Pancreas (tissue), 10 donors: ENCODE measurements at places on chromosomes 7 and 10.

GRCh38 chr10:100655326-100655759 lies 90.0 kb upstream of the PAX2 start:
- DNase-seq: no peak

GRCh38 chr7:17618652-17618974 lies 320.2 kb downstream of the AHR start:
- no peak for DNase-seq

DNA sequence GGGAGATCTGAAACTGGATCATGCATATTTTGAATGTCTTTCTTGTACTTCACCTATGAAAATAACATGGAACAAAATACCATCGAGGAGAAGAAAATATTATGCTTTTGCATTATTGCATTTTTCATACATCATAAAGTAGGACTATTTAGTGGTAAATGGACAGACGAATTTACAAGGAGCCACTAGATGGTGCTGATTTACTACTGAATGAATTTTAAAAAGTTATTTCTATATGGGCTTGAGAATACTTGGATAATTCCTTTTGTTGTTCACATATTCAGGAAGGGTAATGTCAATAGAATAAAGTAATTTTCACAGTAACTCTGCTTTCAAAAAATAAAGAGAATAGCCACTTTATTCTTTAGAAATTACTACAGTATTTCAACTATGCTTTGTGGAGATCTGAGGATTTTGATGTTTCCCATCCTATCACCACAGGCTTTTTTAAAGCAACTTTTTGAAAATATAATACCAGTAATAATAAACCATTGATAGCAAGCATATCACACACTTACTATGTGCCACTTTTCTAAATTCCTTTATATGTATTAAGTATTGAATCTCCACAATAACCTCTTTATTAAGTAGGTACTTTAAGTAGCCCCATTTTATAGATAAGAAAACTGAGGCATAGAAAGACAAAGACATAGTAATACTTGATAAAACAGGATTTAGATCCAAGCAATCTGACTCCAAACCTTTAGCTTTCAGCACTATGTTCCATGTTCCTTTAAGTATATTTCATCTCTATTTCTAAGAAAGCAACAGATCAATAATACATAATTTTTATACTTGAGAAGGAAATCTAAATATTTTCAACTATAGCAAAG lies 38.6 kb downstream of the NEBL start:
- no peak for DNase-seq

DNA sequence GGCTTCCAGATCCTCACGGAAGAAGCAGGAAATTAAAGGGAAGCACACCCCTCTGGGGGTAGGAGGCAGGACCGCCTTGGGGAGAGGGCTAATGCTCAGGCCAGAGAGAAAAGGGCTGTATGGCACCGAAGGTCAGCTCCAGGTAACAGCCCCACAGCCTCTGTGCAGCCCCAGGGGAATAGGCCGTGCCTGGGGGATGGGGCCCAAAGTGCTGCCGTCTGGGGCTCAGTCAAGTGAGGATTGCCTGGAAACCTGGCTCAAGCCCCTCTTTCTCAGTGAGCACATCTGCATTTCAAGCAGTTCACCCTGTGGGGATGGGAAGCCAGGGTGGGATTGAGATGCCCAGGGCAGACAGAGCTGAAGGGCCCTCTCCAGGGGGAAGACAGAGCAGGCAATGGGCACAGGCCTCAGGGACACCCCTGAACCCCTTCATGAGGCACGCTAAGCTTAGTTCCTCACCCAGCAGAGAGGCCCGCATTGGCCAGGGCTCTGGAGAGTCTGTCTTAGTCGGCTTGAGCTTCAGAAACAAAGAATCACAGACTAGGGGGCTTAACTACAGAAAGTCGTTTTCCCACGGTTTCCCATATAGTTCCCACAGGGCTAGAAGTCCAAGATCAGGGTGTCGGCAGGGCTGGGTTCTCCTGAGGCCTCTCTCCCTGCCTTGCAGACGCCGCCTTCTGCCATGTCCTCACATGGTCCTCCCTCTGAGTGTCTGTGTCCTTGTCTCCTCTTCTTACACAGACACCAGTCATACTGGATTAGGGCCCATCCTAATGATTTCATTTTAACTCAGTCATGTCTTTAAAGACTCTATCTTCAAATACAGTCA lies 118.2 kb downstream of the PTPN20 start:
- no peak for DNase-seq

DNA sequence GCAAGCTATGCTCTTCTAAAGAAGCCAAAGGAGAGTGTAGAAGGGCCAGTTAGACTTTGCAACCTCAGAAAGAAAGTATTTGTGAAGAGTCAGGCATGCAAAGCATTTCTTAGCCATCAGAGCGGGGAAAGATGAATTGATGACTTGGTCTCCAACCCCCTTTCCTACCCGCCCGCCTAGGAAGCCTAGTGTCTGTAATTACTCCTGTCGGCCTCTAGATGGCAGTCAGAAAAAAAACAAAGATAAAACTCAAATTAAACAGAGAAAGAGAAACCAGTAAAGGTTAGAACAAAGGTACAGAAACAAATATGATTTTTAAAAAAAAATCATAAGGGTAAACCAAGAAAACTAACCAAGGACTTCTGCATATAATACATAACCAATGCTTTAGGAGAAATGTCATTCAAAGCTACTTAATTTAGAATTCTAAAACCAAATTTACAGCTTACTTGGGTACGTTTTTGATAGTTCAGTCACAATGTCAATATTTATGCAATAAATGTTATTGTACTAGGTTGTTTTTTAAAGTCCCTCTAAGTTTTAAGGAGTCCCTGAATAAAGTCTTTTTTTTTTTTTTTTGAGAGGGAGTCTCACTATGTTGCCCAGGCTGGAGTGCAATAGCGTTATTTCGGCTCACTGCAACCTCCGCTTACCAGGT lies 97.6 kb downstream of the LYZL1 start:
- no peak for DNase-seq

DNA sequence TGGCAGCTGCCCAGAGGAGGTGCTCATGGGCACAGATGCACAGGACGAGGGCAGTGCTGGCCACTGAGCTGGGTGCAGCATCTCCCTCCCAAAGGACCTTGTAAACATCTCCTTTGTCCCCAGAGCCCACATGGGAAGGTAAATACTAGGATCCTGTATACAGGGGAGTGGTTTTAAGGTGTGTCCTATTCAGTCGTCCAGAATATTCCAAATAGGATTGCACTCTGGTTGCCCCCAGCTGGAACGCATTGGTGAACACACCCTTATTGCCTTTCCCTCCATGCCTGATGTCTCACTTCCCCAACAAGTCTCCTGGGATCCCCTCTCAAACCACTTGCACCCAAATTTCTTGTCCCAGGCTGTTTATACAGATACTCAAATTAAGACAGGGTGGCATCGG lies 152.0 kb upstream of the PCBD1 start:
- DNase-seq: no peak
